SK-MEL-5 (cell line): ENCODE measurements at places on chromosomes 5 and 9. TPM values are rescaled to one million over a fixed set of nuclear protein-coding genes. Genes with fewer than 3 reads are reported as not detected.

Gene LTC4S
- total RNA-seq = not detected in 2 replicates

Gene PCDHGA4
- 1.4 and 1.6 TPM in 2 replicates for total RNA-seq

Gene TMEM171
- total RNA-seq = 4.6 and 4.8 TPM in 2 replicates

Gene SNCB
- total RNA-seq = 0.11 and 0.26 TPM in 2 replicates

Gene TMEM174
- not detected in 2 replicates for total RNA-seq

Gene ZBTB43
- 7.6 and 68.4 TPM in 2 replicates for total RNA-seq

- DNase-seq = no peak
Measured at GRCh38 chr5:58793888-58794657, 211.2 kb downstream of the RAB3C start.

DNA sequence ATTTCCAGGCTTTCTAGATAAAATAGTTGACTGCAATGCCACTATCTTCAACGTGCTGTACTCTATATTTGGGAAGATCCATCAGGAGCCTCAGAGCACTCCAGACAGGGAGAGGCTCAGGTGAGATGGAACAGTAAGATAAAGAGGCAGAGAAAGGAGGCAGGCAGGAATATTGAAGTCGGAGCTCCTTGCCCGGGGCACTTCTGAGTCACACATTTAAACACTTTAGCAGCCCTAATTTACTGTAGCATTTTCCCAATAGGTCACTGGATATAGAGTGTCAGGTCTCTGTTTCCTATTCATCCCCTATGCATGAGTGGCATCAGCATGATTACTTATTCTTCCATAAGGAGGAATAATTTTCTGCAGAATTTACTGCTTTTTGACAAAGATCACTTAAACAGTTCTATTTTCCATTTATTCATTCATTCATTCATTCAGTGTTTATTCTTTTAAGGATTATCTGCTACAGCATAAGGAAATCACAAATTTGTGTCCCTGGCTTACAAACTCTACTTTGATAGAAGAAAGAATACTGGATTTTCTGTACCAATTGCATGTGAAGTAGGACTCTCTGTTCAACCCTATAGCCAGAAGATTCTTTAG is 170.7 kb downstream of the MAPKAP1 start:
- DNase-seq = no peak

GRCh38 chr5:172048539-172049101 is 42.2 kb upstream of the FBXW11 start:
- no peak for DNase-seq

GRCh38 chr5:154191467-154192261 is 1.1 kb downstream of the GALNT10 start:
- no peak for DNase-seq

DNA sequence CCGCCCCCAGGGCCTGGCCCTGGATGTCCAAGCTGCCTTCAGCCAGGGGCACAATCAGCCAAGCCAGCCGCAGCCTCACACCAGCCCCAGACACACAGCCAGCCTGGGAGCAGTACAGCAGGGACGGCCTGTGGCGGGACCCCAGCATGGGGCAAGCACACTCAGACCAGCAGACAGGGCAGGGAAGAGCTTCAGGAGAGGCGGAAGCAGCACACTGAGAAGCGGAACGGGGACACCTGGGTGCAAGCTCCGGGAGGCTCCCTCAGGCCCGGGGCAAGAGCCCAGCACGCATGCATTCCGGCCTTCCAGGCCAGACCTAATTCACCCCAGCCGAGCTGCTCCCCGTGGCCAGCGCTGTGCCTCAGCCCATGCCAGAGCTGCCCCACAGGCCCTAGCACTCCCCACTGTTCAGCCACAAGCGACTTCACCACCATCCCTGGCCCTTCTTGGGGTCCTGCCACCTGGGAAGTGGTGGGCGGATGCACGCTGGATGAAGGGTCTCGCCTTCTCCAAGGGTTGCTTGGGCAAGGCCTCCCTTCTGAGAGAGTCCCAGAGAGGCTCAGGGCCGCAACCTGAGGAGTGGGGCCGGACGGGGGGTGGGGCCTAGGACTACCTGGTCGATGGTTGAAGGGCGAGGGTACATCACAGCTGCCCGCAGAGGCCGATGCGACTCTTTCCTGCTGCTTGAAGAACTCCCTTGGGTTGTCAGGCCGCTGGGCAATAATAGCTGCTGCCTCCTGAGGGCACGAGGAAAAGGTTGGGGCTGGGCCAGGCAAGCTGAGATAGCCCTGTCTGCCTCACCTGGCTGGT is 13.4 kb downstream of the DBN1 start:
- DNase-seq = no peak

GRCh38 chr9:17394881-17395510 is 183.9 kb upstream of the SH3GL2 start:
- DNase-seq = no peak

DNA sequence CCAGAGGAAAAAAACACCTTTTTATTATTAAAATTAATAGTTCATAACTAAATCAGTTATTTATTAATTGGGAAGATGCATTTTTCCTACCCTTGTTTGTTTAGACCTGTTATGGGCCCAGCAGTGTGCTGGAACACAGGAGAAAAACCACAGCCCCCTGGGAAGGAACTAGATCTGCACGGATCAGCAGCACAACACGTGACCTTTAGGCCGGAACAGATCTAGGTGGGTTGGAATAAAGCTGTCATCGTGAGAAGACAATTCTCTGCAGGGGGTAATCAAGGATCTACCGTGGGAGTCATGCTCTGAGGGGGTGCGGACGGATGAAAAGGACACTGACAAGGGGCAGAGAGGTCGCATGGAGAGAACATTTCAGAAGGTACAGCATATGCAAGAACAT is 95.8 kb upstream of the SPATA31C2 start:
- DNase-seq = no peak

- DNase-seq = no peak
Measured at GRCh38 chr5:53560028-53560427, 411 bp upstream of the NDUFS4 start.

- no peak for DNase-seq
Measured at GRCh38 chr9:99948896-99949295, 42.4 kb downstream of the STX17 start.

GRCh38 chr5:172717481-172718195 is 53.4 kb downstream of the DUSP1 start:
- no peak for DNase-seq

DNA sequence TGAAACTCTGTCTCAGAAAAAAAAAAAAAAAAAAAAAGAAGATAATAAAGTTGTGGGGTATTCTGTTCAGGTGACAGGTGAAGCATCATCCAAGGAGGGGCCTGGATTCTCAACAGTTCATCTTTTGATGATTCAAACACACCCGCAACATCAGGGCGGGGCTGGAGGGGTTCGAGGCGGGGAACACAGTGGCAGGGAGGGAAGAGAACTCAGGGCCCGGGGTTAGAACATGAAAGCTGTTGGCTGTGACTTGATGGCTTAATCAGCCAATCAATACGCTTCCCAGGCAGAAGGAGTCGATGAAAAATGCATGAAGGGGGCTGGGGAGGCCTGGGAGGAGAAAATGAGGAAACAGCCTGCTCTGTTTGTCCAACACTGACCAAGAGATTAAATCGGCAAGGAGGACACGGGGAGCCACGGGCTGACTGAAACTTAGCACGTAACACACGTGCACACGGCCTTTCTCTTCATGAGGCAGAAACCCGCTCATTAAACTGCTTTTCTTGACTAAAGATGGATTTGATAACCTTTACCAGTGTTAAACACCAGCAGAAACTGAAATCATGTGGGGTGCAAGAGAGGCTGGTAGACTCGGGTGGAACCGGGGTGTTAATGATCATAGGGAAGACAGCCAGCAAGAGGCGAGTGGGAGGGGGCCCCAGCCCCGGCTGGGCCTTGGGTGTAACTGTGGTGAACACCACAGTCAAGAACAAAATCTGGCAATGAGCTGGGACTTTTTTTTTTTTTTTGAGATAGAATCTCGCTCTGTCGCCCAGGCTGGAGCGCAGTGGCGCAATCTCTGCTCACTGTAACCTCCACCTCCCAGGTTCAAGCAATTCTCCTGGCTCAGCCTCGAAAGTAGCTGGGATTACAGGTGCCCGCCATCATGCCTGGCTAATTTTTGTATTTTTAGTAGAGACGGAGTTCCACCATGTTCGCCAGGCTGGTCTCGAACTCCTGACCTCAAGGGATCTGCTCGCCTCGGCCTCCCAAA is 105.7 kb upstream of the RAPGEF1 start:
- no peak for DNase-seq

DNA sequence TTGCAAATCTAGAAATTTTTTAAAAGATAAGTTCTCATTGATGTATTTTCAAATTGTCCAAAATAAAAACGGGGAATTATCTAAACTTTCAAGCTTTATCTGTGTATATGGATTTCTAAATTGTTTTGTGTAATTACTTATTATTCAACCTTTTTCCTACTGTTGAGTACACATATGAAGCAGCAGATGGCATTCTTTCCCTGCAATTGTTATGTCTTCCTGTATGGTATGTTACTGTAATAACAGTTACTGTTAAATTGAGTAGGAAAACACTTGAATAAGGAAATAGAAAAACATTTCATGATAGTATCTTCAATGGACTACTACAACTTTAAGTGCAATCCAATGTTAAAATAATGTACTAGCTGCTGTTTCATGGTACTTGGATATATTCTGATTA is 124.8 kb downstream of the RANBP17 start:
- peak; percentile 57 for DNase-seq

DNA sequence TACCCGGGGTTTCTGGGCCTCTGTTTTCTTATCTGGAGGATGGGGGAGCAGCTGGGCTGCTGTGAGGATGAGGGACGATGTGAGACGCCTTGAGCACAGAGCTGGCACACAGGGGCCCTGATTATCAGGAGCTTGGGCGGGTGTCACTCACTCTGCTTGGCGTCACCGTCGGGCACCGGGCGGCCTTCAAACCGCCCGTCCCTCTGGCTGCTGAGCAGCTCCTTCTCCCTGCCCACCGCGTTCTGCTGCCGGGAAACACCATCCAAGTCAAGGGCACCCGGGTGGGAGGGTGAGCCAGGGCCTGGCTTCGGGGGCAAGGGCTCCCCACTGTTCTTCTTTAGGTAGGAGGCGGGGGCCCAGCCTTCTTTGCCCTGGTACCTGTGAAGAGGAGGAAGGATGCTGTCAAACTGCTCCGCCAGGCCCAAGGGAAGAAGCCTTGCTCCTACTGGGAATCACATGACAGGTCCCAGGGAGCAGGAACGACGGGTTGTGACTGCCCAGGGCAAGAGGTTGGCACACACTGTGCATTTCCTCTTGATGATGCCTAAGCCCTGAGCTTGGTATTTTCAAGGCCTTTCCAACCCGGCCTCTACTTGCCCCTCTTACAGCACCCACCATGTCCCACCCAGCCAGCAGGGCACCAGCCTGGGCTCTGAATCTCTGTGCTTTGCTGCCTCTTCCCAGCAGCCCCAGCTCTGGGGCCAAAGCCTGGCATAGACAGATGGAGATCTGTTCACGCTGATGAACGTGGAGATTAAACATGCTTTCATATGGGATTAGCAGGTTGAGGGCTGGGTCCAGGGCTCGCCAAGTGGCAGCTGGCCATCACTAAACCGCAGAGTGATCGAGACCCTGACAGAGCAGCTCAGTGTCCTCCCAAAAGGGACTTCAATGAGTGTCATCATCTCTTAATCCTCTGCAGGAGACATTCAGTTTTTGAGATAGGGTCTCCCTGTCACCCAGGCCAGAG is 66.9 kb upstream of the UBTD2 start:
- DNase-seq = no peak

GRCh38 chr5:84796399-84796798 is 411.7 kb upstream of the EDIL3 start:
- DNase-seq = no peak

DNA sequence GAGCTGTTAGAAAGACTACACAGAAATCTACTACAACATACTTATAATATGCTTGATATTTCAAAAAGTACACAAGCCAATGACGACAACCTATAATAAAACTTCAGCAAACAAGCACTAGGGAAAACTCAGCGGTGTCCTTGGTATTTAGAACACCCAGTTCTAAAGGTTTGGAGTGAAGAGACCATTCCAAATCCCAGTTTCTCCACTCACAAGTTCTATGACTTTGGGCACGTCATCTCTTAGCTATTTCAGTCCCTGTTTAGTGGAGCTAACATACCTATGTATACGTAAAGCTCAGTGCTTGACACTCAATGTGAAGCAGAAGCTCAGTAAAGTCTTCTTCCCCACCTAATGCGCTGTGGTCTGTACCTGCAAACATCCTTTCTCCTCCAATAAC is 52.8 kb downstream of the MLLT3 start:
- DNase-seq = no peak

- DNase-seq = no peak
Measured at GRCh38 chr9:27447031-27447683, 76.9 kb upstream of the IFNK start.

DNA sequence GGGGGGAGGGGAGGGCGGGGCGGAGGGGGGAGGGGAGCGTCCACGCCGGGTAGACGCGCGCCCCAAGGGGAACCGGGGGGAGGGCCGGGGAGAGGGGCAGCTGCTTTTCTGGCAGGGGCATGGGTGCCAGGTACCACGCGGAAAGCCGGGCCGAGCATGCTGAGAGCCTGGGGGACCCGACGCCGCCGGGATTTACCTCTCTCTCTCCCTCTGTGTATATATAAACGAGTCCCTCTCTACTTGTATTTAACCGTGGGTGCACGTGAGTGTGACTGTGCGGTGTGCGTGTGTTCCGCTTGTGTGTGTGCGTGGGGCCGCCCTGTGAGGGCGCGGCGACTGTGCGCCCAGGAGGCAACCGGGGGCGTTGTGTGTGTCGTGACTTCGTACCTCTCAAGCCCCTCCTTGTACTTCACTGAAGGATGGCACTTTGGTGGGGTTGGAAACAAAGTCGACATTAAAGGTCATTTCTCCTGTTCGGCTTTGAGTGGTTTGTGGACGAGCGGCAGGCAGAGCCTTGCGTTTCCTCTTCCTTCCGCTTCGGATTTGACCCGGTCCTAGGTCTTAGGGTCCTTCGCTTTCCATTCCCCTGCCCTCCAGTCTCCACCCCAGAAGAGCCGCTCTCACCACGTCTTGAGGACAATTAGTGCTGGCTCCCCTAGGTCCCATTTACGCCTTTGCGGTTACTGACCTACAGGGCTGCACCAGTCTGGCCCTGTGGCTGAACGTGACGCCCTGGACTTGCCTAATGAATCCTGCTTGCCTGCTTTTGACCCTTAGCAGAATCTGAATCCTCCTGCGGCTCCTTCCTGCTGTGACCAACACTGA is 36.2 kb upstream of the TTC1 start:
- DNase-seq = no peak

DNA sequence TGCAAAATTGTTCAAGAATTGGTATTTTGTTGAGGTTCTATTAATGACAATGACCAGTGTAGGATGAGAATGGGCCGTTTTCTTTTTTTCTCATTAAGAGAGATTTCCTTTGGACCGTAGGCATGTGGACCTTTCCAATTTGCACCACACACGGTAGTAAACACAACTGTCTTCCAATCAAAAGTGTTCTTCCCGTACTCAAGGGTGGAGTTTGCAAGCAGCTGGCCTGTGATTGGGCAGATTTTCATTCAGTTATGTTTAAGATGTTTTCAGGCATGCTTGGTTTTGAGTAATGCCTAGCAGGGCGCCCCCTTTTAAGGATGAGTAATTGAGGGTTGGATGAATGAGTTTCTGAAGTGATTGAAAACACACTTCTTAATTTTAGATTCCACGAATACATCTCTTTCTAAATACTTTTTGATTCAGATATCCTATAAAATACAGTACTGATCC is 2.5 kb downstream of the KDM3B start:
- DNase-seq = peak; percentile 79

DNA sequence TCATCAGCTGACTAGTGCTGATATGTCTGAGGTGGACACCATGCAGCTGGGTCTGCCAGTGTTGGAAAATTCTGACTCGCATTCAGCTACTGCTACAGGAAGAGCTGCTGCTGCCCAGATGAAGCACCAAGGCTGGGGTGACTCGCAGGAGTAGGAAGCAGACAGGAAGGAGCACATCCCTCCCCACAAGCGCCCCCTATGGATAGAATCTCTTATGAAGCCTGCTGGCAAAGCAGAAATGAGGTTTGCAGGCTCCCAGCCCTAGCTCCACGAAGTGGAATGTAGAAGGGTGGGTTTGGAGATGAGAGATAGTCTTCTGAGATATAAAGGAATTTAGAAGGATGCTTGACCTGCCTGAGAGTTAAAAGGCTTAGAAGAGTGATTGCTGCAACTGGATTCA is 443.0 kb downstream of the ACTL7B start:
- DNase-seq = peak; percentile 28
